Stimulated activated CD4-positive, alpha-beta T cell treated with anti-CD3 and anti-CD28 coated beads, Interleukin-4, amount 100 ng/mL, for 1 hour (primary cell): ENCODE measurements at places on chromosomes 1 and 21.

GRCh38 chr1:224545571-224545970 lies 70.5 kb upstream of the CNIH3 start:
- no peak for DNase-seq

DNA sequence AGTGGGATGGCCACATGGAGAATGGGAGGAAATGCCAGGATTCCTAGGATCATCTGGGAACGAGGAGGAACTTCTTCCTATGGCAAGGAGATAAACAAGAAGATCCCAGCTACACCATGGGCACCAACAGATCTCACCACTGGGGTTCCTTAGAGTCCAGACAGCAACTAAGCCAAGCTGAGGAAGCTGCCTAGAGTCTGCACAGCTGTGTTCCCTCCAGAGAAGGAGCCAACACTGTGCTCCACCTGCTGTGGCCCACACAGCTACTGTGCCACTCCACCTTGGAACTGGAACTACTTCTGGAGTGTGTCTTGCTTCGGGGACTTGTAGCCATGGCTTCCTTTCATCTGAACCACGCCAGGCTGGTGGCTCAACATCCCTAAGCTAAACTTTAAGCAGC lies 6.0 kb downstream of the IFNAR1 start:
- no peak for DNase-seq

DNA sequence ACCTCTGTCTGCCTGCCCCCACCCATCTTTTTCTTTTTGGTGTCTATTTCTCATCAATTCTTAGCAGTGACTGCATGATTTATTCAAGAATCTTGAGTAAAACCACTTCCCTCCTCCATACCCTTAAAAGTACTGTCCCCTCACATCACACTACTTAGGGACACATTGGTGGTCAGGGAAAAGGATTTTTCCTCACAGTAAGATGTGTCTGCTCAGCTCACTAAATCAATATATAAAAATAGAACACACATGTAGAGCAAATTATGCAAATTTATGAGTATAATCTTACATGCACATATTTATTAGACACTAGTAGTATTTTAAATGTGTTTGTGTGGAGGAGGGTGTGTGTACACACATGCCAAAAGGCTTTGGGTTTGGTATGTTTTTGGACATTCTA lies 202.0 kb downstream of the PBX1 start:
- no peak for DNase-seq

GRCh38 chr1:240338837-240339236 lies 247.2 kb downstream of the FMN2 start:
- no peak for DNase-seq

DNA sequence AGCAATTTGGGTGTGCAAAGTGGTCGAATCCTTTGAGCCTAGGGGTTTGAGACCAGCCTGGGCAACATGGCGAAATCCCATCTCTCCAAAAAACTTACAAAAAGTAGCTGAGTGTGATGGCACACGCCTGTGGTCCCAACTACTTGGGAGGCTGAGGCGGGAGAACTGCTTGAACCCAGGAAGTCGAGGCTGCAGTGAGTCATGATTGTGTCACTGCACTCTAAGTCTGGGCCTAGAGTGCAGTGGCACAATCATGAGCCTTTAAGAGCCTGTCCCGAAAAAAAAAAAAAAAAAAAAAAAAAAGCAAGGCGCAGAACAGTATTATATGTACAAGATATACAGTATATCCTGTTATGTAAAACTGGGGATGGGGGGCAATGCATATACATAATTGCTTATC lies 25.1 kb upstream of the HTR1D start:
- no peak for DNase-seq

DNA sequence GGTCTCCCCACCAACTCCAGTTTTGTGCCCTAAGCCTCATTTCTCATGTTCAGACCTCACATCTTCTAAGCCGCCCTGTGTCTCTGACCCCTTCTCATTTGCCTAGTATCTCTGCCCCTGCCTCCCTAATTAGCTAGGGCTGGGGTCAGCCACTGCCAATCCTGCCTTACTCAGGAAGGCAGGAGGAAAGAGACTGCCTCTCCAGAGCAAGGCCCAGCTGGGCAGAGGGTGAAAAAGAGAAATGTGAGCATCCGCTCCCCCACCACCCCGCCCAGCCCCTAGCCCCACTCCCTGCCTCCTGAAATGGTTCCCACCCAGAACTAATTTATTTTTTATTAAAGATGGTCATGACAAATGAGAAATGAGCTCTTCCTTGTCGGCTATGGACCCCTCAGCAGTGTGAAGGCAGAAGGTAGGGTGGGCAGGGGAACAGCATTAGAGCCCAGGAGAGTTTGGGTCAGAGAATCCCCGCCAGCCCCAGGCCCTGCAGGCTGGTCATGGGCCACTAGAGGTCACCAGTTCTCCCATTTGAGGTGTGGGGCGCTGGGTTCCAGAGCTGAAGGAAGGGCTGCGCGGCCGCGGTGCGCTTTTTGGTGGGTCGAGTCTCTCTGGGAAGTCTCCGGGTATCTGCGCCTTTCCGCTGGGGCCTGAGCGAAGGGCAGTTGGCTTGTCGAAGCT lies 11.5 kb downstream of the ADAMTSL4 start:
- DNase-seq = peak; percentile 85

DNA sequence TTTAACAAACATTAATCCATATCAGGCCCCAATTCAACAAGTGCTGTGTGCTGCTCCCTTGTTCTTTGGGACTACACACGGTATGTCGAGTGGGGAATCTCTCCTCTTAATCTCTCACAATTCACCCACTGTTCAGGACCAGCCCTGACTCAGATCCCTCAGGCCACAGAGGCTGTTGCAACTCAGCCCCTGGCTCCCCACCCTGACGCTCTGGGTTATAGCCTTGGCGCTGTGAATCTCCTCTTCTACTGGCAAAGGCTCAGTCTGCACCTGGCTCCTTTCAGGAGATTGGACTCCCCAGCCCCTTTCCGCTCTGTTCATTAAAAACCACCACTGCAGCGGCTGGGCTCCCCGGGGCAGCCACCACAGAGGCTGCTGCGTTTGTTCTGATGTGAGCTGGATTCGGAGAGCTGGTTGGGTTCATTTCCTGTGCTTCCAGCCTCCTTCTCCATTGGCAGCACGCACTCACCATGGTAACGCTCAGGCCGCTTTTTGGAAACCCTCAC lies 13.0 kb downstream of the CAPN8 start:
- no peak for DNase-seq

DNA sequence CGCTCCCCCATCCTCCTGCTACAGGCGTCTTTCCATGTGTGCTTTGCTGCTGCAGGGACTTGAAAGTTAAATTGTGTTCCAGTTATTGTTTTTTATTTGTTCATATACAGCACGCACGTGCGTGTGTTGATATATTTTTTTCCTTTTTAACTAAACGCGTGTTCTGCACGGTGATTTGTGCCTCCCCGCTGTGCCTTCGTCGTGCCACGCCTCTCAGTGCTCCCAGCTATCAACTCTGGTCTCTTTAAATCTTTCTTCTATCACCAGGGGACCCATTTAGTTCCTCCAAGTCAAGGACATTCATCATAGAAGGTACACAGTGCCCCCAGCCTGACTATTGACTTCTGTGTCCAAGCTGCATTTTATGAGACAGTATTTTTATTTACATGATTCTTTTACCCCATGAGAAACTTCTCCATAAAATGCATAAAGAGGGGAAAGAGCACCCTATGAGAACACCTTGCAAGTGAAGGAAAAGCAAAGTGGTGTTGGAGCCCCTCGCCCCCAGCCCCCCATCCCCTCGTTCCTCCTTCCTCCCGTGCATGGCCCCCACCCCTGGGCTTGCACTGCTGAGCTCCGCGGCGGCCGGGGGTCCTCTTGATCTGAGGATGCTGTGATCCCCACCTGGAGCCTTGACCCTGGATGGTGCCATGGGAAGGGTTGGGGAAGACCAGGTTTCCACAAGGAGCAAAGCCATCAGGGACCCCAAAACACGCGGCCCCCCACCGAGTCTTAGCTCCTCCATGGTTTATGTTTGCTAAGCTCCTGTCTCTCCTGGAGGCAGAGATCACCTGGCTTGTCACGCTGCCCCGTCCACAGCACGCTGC lies 45.5 kb downstream of the KCNAB2 start:
- DNase-seq = no peak

DNA sequence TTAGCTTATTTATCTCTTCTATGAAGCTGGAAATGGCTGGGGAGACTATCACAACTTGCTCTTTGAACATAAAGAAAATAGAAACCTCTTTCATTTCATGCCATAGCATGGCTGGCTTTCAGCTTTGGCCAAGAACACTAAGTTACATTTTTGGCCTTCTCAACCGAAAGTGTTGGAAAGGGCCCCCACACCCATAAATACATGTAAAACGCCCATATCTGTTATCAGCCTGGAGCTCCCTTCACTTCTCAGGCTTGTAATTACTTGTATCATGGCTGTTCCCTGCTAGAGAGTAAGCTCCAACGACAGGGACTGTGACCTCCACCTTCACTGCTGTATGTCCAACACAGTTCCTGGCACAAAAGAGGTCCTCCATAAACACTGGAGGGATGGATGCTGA lies 12.7 kb upstream of the EIF4G3 start:
- no peak for DNase-seq

GRCh38 chr1:54490361-54491248 lies 57.4 kb upstream of the ACOT11 start:
- no peak for DNase-seq

- DNase-seq = no peak
These were observed 32.6 kb downstream of the GPR52 start for GRCh38 chr1:174480324-174480723.
